ENCODE measurements at places on chromosomes 6 and 20. TPM values are rescaled to one million over a fixed set of nuclear protein-coding genes. Genes with fewer than 3 reads are reported as not detected.

DNA sequence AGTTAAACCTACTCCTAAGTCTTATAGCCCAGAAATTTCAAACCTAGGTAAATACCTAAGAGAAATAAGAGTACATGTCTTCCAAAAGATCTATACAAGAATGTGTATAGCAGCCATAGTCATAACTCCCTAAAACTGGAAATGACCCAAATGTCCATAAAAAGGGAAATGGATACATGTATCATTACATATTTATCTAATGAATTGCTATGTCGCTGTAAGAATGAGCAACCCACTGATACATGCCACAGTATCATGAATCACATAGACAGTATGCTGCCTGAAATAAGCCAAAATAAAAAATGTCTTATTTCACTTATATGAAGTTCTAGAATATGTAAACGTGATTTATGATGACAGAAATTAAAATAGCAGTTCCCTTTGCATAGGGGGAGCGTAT is 679.5 kb downstream of the MAFB start:
- no peak for DNase-seq

GRCh38 chr20:7294816-7295360 is 527.4 kb downstream of the BMP2 start:
- no peak for DNase-seq

GRCh38 chr6:12921467-12921866 is 204.9 kb downstream of the PHACTR1 start:
- no peak for DNase-seq

- no peak for DNase-seq
These were observed 113.2 kb downstream of the TMEM170B start for GRCh38 chr6:11650711-11651110.

Gene PLEKHG1
- total RNA-seq, result 8.0 TPM

Measured in left lobe of liver (tissue), 2 donors.